ENCODE measurements at places on chromosomes 7 and 10. TPM values are rescaled to one million over a fixed set of nuclear protein-coding genes. Genes with fewer than 3 reads are reported as not detected.

Gene ENO4
- 0.44 TPM for polyA plus RNA-seq

Gene GDF2
- polyA plus RNA-seq: 4.4 TPM

Gene HABP2
- not detected for polyA plus RNA-seq

Gene SEPTIN14
- polyA plus RNA-seq: not detected

Gene LRRC17
- 4.3 TPM for polyA plus RNA-seq

Gene CCDC172
- not detected for polyA plus RNA-seq

Gene TSPAN33
- 15.6 TPM for polyA plus RNA-seq

DNA sequence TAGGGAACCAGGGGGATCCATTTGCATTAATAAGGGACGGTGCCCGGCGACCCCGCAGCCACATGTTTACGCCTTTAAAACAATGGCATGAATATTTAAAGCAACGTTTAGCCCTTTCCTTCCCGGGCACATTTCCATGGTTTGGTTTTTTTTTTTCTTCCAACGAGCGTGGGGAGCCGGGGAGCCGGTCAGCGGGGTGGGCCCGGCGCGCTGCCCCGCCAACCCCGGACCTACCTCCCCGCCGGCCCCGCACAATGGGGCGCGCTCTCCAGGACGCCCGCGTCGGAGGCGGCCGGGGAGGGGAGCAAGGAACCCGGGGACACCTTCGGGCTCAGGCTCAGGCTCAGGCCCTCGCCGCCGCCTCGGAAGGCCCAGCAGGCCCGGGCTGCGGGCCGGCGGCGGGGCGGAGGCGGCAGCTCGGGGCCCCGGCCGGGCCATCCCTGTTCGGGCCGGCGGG lies 1.0 kb downstream of the SEPHS1 start:
- peak; percentile 41 for DNase-seq

DNA sequence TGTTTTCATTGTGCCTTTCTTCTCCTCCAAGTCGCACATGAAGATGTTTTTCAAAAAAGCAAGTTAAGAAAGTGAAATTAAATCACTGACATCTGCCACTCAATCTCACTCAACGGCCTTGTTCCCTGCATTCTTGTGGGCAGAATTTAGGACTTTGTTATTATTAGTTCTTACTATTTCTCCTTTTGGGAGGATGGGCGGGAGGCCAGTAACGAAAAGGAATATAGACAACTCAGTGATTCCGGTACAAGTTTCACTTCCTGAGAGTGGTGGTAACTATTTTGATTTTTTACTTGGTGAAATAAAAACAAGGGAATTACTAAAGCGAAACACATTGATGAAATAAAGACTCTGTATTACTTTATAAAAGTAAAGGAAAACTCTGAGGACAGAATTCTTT lies 231.9 kb upstream of the HABP2 start:
- DNase-seq: no peak

DNA sequence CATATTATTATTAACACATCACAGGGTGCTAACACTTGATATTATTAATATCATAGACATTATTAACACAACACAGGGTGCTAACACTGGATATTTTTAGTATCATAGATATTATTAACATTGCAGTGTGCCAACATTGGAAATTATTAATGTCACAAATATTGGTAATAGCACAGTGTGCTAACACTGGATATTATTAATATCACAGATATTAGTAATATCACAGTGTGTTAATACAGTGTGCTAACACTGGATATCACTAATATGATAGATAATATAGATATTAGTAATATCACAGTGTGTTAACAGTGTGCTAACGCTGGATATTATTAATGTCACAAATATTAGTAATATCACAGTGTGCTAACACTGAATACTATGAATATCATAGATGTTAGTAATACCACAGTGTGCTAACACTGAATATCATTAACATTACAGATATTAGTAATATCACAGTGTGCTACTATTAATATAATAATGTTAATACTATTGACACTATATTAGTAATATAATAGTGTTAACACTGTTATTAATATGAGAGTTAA lies 1.6 kb upstream of the TMEM225B start:
- no peak for DNase-seq

DNA sequence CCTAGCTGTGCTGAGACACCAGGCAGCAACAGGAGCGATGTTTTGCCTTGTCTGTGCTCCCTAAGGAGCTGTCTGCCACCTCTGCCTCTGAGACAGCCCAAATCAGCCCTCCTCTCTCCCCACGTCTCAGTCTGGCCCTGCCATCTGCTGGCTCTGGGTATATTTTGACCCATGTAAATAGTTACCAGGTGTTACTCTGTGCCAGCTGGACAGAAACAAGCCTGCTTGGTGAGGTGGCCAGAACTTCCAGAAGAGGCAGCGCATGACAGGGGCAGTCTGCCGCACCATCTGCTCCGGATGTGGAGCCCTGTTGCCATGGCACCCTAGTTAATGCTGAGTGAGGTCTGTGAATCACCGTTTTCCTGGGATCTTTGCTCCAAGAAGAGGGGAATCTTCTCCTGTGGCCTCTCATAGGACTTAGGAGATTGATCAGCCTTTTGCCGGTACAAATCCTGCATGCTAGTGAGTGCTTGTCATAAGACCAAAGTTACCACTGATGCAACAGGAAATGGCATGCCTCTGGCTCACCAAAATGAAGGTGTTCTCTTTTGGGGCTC lies 31.8 kb downstream of the GSTO2 start:
- DNase-seq: no peak

DNA sequence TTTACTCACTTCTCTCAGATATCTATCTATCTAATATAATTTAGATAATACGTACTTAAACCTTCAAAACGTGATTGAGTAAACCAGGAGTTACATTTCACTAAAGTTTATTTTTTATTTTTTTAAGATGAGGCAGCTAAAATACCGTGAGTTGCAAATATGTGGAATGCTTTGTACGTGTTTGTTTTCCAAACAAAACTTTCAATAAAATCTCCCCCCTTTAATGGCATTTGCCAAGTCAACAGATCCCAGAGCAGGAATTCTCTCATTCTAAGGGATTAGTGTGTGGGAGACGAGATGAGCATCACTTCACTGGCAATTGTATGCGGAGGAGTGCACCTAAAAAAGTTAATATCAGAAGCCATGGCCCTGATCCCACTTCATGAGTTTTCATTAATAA lies 53.7 kb upstream of the MAGI2 start:
- no peak for DNase-seq

DNA sequence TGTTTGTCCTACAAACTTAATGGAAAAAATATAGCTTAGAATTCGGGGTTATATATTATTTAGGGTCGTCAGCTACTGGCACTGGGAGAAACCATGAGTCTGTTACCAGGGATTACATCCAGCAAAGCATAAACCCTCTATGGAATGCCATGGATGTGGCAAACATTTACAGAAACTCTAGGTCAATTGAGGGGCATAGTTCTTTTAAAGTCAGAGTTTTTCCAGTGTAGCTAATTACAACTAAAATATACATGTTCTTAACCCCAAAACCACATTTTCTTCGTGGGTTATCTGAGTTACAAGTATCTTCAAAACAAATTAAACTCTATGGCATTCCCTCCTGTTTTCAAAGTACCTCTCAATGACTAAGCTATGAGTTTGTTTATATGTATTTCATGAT lies 99.3 kb upstream of the THSD7A start:
- no peak for DNase-seq

GRCh38 chr7:109235316-109235715 lies 665.6 kb downstream of the DNAJB9 start:
- no peak for DNase-seq

DNA sequence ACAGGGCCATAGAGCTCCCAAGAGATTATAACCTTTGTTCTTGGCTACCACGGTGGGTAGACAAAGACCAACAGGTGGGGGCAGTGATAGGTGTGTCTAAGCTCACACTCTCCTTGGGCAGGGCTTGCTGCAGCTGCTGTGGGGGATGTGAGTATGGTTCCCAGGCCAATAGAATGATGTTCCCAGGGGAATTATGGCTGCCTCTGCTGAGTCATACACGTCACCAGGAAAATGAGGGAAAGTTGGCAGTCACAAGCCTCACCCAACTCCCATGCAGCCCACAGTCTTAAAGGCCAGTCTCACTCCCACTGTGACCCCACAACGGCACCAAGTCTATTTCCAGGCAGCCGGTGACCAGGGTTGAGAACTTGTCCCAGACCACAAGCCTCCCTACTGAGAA lies 453.4 kb upstream of the PODXL start:
- no peak for DNase-seq

DNA sequence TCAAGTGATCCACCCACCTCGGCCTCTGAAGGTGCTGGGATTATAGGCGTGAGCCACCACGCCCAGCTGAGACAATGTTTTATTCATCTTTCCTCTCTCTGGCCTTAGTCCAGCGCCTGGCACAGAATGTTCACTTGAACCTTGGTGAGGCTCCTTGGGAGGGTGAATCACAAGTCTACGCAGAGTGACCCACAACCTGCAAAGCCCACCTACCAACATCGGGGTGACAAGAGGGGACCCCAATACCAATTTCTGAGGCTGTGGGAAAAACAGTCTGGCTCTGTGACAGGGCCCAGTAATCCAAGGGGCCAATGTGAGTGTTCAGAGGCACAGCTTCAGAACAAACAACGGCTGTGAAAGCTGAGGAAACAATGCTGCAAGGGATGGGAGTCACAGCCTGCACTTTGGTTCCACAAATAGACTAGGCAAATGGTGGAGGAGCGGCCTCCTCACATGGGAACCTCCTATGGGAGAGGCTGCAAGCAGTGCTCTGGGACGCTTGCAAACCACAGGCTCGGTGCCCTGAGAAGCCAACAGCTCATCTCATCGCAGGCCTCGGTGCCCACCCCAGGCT lies 5.6 kb upstream of the MALSU1 start:
- no peak for DNase-seq

GRCh38 chr7:143735962-143736361 lies 21.5 kb downstream of the CTAGE6 start:
- no peak for DNase-seq

- peak; percentile 81 for DNase-seq
These were observed at the start of gene FAM13C for GRCh38 chr10:59362144-59362958. TSS of gene FAM13C (minus strand) at chr10:59362549. CDS start at chr10:59362460, 89 bp downstream.

DNA sequence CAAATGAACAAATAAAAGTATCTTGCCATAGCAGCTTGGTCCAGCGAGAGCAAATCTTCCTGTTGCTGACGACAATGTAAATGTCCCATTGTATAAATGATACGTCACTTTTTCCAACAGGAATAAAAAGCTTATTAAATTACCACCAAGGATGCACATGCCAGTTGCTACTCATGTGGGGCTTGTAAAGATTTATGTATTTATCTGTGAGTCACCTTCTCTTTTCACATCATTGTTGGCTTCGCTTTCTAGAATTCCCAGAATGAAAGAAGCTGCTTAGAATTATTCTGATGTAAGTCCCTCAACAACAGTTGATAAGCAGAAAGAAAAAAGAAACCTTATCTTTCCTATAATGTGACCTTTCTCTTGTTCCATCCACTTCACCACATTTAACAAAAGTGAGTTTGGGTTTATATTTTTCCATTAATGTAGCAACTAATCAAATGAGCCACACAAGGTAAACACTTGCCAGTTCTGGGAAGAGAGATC lies 22.4 kb downstream of the DNAJC12 start:
- peak; percentile 57 for DNase-seq

Data from cardiac muscle cell (in vitro differentiated cells and primary cell).